ENCODE measurements at places on chromosomes 4 and X. TPM values are rescaled to one million over a fixed set of nuclear protein-coding genes. Genes with fewer than 3 reads are reported as not detected.
A peak's percentile ranks its signal among the peaks of the same experiment; 100 is the strongest.

The TRMT10A gene
- total RNA-seq = 4.5 TPM

- no peaks in the 10 kb centered on the region for H3K36me3 ChIP-seq
- H3K4me3 ChIP-seq = no peak overlapping the region
- H3K4me1 ChIP-seq = no peaks in the 10 kb centered on the region
- H3K27ac ChIP-seq = no peak overlapping the region
These were observed 113.0 kb downstream of the SPATA18 start for GRCh38 chr4:52164116-52164515.

GRCh38 chrX:45781901-45782553 lies 581.4 kb upstream of the DIPK2B start:
- DNase-seq = peak; percentile 18
- H3K4me1 ChIP-seq = peaks cover 35% of the 10 kb centered on the region
- peak overlapping the region; percentile 45 for H3K27ac ChIP-seq
- H3K4me3 ChIP-seq = no peak overlapping the region
- H3K36me3 ChIP-seq = no peaks in the 10 kb centered on the region

DNA sequence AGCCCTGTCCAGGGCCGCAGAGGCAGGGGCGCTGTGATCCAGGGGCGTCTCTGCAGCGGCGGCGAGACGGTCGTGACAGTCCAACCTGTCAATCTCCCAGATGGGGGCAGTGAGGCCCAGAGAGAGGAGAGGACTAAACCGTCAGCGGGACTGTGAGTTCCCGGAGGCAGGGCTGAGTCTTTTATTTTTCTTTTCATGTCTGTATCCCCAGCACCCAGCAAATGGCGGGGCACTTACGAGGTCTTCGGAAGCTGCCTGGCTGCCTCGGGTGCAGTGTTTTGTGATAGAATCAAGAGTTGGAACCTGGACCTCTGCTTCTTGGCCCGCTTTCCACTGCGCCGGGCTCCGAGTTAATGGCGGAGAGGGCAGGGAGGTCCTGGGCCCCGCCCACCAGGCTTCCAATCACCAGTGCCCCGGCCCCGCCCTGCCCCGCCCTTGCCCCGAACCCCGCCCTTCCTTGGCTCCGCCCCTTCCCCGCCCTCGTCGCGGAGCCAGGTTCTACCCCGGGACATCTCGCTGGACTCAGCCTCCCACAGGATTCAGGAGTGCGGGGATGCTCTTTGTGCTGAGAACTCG lies 35.3 kb upstream of the GRPEL1 start:
- DNase-seq = peak; percentile 95
- no peaks in the 10 kb centered on the region for H3K36me3 ChIP-seq
- peaks cover 14% of the 10 kb centered on the region for H3K4me1 ChIP-seq
- peak overlapping the region; percentile 83 for H3K4me3 ChIP-seq

DNA sequence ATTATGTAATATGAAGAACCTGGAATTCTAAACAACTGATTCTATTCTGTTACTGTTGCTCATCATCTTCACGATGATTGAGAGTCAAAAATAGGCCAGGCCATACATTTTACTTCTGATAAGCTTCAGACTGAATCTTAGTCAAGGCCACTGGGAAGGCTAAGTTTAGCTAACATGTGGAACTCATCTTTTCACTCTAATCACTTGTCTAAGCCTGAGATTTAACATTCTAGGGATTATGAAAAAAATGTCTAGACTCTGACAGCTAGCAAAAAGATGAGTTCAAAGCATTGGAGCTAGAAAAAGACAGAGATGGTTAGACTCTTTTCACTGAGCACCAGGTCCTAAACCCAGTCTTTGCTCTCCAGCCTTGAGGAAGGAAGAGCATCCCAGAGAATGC lies 656.2 kb upstream of the IGFBP7 start:
- H3K4me1 ChIP-seq = no peaks in the 10 kb centered on the region
- no peaks in the 10 kb centered on the region for H3K36me3 ChIP-seq
- H3K27me3 ChIP-seq = no peaks in the 10 kb centered on the region

The TEX13C gene
- 0.07 TPM for total RNA-seq

The HTT-AS gene
- total RNA-seq = not detected

The GUCY1A1 gene
- not detected for total RNA-seq

DNA sequence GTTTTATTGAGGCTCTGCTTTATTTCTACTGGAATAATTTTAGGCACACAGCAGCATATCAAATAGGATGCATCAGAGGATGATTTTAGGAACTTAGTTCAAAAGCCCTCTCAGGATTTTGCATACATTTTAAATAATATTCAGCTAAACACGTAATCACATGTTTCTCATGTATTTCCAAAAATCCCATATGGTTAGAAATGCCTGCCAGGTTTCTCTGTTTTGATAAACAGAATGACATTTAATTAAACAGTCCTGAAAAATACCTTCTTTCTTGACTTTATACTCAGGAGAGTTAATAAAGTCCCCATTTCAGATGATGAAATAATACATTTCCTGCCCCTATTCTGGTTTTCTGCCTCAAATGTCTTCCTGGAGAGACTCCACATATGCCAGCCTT lies 86.5 kb upstream of the AMELX start:
- H3K27ac ChIP-seq = no peak overlapping the region
- no peaks in the 10 kb centered on the region for H3K27me3 ChIP-seq
- no peaks in the 10 kb centered on the region for H3K4me1 ChIP-seq
- H3K36me3 ChIP-seq = no peaks in the 10 kb centered on the region
- no peak for DNase-seq

The ZFP92 gene
- 0.52 TPM for total RNA-seq

GRCh38 chr4:61385256-61385655 lies 185.1 kb downstream of the ADGRL3 start:
- H3K27me3 ChIP-seq = no peaks in the 10 kb centered on the region
- H3K36me3 ChIP-seq = no peaks in the 10 kb centered on the region
- peaks cover 62% of the 10 kb centered on the region for H3K4me1 ChIP-seq
- DNase-seq = no peak
- no peak overlapping the region for H3K27ac ChIP-seq

GRCh38 chr4:144611850-144612249 lies 34.1 kb upstream of the HHIP start:
- no peaks in the 10 kb centered on the region for H3K4me1 ChIP-seq
- peak; percentile 68 for DNase-seq
- H3K4me3 ChIP-seq = no peak overlapping the region
- no peaks in the 10 kb centered on the region for H3K27me3 ChIP-seq
- no peak overlapping the region for H3K27ac ChIP-seq

The TEX11 gene
- total RNA-seq = 0.85 TPM

The RNF175 gene
- total RNA-seq = 4.7 TPM

- H3K4me1 ChIP-seq = no peaks in the 10 kb centered on the region
- no peaks in the 10 kb centered on the region for H3K27me3 ChIP-seq
- no peak overlapping the region for H3K27ac ChIP-seq
- no peak overlapping the region for H3K4me3 ChIP-seq
- H3K36me3 ChIP-seq = no peaks in the 10 kb centered on the region
These were observed 74.0 kb downstream of the ATG4A start for GRCh38 chrX:108165383-108166111.

DNA sequence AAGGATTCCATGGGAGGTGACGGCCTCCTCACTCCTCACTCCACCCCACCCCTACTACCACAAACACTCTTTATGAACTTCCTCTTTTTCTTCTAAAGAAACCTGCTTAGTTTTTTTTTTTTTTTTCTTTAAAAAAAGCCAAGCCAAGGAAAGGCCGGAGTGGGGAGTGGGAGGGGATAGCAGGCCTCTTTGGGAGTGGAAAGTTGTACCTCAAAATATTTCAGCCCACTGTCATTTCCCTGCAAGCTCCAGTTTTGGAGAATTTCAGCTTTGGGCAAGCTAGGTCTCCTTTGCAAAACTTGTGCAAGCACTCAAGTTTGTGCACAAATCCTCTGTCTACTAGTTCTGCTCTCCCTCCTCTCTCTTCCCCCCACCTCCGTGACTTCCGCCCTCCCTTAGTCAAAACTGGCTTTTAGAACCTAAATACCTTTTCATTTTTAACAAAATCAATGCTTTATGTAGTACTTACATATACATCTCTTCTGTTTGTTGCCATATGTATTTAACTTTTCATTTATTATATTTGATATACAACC lies 512 bp upstream of the ANTXR2 start:
- no peak for DNase-seq
- no peak overlapping the region for H3K27ac ChIP-seq
- no peaks in the 10 kb centered on the region for H3K36me3 ChIP-seq

The RBMXL3 gene
- total RNA-seq = not detected

DNA sequence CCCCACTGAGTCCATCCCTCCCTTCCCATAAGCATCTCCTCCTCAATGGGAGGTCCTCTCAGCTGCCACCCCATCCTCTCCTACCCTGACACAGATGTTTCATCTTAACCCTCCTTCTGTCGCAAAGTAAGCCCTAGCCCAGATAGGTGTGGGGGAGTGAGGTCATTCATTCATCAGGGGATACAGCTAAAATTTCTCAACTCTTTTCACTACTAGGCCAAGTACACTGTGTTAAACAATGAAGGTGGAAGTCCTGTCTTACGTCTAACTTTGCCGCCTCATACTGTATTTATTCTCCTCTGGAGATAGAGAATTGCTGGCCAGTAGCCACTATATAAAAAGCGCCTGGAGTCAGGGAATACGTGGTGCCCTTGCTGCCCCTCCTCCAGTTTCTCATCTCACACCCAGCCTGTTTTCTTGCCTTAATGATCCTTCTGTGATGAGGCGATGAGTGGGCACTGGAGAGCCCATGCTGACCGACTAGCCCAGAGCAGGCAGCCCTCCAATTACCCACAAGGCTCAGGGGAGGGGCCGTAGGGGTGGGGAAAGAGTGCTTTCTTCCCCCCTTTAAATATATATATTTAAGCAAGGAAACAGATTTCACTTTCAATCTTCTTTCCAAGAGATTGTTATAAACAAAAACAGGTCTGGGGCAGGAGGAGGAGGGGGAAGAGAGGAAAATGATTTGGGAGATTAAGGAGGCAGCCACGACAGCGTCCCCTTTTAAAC lies 149.5 kb downstream of the PJA1 start:
- H3K27ac ChIP-seq = no peak overlapping the region
- no peak overlapping the region for H3K4me3 ChIP-seq
- no peaks in the 10 kb centered on the region for H3K27me3 ChIP-seq
- H3K4me1 ChIP-seq = 0 out of 2 replicates have a peak, but pooled peaks cover under 1% of the 10 kb centered on the region

DNA sequence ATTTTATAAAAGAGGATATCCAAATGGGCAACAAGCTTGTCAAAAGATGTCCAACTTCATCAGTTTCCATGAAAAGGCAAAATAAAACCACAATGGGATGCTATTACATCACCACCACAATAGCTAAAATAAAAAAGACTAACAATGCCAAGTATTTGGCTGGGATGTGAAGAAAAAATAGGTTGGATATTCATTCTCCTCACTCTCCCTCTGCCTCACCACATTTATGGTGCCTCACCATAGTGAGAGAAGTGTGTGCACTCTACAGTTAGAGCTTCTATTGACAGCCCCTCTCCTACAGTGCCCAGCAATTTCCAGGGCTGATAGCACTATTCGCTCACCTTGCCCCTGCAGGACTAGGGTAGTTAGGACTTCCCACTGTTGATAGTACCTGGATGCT lies 25.5 kb downstream of the VEGFC start:
- no peaks in the 10 kb centered on the region for H3K36me3 ChIP-seq
- no peak for DNase-seq
- H3K4me1 ChIP-seq = no peaks in the 10 kb centered on the region
- no peaks in the 10 kb centered on the region for H3K27me3 ChIP-seq

DNA sequence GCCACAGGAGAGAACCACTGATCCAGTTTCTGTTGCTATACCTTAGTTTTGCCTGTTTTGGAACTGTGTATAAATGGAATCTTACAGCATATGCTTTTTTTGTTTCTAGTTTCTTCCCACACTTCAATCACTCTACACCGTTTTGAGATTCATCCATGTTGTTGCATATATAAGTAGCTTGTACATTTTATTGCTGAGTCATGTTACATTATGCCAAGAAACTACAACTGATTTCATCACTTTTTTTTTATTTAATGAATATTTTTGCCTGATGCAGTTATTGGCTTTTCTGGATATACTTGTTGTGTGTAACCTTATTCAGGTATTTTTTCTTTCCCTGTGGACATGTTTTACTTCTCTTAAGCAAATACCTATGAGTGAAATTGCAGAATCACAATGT lies 1135.9 kb downstream of the RAPGEF2 start:
- DNase-seq = no peak
- no peaks in the 10 kb centered on the region for H3K27me3 ChIP-seq
- H3K36me3 ChIP-seq = no peaks in the 10 kb centered on the region
- no peaks in the 10 kb centered on the region for H3K4me1 ChIP-seq
- H3K27ac ChIP-seq = no peak overlapping the region

The PCDH7 gene
- total RNA-seq = 10.8 TPM

The RBM46 gene
- 22.9 TPM for total RNA-seq

DNA sequence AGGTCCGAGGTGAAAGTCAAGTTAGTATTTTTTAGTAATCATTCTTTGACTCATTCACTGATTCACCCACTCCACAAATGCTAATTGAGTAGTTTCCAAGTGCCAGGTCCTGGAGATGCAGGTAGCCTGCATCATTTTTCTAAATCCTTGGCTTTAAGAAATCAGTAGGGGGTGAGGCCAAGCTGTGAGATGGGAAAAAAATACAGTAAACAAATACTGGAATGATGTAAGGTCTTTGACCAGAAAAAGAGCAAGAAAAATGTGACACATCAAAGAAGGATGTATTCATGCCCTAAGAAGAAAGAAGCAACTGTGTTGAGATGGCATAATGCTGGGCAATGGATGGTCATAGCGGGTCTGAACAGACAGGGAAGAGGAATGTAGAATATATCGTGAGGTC lies 1386.6 kb downstream of the PCDH7 start:
- H3K27ac ChIP-seq = no peak overlapping the region
- H3K27me3 ChIP-seq = no peaks in the 10 kb centered on the region
- peaks cover 3% of the 10 kb centered on the region for H3K4me1 ChIP-seq

- H3K36me3 ChIP-seq = no peaks in the 10 kb centered on the region
- no peak overlapping the region for H3K27ac ChIP-seq
- H3K27me3 ChIP-seq = no peaks in the 10 kb centered on the region
These were observed 5.4 kb downstream of the MAN2B2 start for GRCh38 chr4:6580353-6580752.

DNA sequence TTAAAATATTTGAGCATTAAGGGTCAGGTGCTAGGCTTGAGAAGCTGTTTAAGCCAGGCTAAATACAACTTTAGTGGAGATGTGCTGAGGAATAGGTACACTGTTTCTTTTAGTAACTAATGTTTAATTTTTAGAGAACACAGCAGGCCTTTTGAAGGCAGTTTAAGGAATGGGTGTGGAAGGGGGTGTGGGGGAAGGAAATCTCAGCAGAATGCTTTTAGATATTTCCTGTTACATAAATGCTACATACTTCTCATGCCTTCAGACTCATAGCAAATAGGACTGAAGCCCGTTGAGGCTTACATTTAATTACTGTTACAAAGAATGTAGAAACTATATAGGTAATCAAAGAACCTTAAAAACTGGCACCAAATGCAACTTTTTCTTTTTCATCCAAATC lies 66.3 kb downstream of the WWC2 start:
- peaks cover 46% of the 10 kb centered on the region for H3K4me1 ChIP-seq
- H3K36me3 ChIP-seq = no peaks in the 10 kb centered on the region
- no peak overlapping the region for H3K4me3 ChIP-seq
- H3K27ac ChIP-seq = 0 out of 2 replicates have a peak overlapping the region, but pooled peaks have one; percentile 10
- DNase-seq = no peak
- no peaks in the 10 kb centered on the region for H3K27me3 ChIP-seq

GRCh38 chr4:144902614-144903013 lies 195.4 kb downstream of the ANAPC10 start:
- no peak overlapping the region for H3K4me3 ChIP-seq
- no peaks in the 10 kb centered on the region for H3K36me3 ChIP-seq
- no peak overlapping the region for H3K27ac ChIP-seq

GRCh38 chrX:13938829-13939530 lies 90.7 kb downstream of the GEMIN8 start:
- H3K4me1 ChIP-seq = peaks cover 46% of the 10 kb centered on the region
- peak overlapping the region; percentile 69 for H3K4me3 ChIP-seq
- H3K27ac ChIP-seq = peak overlapping the region; percentile 92
- H3K36me3 ChIP-seq = no peaks in the 10 kb centered on the region
- DNase-seq = peak; percentile 44

GRCh38 chr4:87657525-87657924 lies 7.4 kb downstream of the DMP1 start:
- no peaks in the 10 kb centered on the region for H3K36me3 ChIP-seq
- no peak for DNase-seq
- H3K4me3 ChIP-seq = no peak overlapping the region
- H3K27me3 ChIP-seq = no peaks in the 10 kb centered on the region

The SAGE1 gene
- not detected for total RNA-seq
